ELF-1 (cell line): ENCODE measurements at places on chromosomes 7 and 10.
A peak's percentile ranks its signal among the peaks of the same experiment; 100 is the strongest.

DNA sequence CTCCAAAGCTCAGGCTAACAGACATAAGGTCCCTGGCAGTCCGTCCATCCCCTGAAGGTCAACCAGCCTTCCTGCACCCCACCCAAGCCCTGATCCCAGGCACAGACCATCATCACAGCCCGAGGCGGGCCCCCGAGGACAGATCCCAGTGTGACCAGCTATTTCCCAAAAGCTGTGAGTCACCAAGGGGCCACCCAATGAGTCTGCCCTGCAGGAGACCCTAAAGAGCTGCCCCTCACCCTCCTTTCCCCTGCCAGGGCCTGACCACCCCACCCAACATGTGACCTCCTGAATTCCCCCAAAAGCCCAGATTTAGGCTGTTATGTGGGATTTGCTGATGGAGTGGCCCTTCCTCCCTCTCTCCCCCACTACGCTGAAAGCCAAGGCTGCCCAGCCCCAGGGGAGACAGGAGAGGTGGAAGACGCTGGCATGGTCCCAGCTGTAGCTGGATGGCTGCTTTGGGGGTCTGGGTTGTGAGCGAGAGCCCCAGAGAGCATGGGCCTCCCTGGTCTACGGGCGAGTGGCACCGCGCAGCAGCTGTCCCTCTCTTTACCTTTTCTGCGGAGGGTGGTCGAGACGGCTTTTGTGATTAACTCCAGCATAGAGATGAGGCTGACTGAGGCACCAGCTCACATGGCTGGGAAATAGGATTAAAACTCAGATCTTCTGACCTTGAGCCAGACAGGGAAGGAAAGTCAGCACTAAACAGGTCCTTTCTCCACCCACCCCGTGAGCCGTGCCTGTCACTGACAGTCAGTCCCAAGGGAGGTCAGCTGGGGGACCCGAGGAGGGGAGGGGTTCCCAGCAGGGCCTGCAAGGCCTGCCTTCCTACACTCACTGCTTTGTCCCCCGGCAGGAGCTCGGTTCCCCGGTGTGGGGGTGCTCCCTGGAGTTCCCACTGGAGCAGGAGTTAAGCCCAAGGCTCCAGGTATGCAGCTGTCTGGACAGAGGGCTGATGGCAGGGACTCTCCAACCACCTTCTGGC is 16.7 kb downstream of the ELN start:
- DNase-seq: no peak

- peak; percentile 59 for DNase-seq
Measured at GRCh38 chr10:92590623-92591549, 2.0 kb upstream of the KIF11 start.

GRCh38 chr7:3033581-3033980 is 10.1 kb downstream of the CARD11 start:
- no peak for DNase-seq

DNA sequence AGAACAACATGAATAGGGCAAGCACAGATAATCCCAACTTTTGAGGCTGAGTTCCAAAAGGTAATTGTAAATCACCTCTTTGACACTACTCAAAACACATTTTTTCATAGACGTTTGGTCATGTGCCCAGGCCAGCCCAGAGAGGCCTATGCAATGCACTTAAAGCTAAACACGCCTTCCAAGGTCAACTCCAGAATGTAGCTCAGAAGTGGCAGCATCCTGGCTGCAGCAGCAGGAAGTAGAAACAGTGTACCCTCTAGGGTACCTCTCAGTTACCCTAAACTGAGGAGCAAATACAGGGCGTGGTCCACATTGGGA is 58.7 kb downstream of the OSBPL3 start:
- no peak for DNase-seq

DNA sequence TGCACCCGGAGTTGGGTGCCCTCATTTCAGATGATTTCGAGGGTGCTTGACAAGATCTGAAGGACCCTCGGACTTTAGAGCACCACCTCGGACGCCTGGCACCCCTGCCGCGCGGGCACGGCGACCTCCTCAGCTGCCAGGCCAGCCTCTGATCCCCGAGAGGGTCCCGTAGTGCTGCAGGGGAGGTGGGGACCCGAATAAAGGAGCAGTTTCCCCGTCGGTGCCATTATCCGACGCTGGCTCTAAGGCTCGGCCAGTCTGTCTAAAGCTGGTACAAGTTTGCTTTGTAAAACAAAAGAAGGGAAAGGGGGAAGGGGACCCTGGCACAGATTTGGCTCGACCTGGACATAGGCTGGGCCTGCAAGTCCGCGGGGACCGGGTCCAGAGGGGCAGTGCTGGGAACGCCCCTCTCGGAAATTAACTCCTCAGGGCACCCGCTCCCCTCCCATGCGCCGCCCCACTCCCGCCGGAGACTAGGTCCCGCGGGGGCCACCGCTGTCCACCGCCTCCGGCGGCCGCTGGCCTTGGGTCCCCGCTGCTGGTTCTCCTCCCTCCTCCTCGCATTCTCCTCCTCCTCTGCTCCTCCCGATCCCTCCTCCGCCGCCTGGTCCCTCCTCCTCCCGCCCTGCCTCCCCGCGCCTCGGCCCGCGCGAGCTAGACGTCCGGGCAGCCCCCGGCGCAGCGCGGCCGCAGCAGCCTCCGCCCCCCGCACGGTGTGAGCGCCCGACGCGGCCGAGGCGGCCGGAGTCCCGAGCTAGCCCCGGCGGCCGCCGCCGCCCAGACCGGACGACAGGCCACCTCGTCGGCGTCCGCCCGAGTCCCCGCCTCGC is at the start of gene EGFR:
EGFR (plus strand) TSS at position 657 of the 830 bp plus-strand sequence. CDS start 261 bp downstream, outside the sequence.
- DNase-seq: no peak

- no peak for DNase-seq
Measured at GRCh38 chr10:58608826-58609531, 96.3 kb downstream of the BICC1 start.

- DNase-seq: no peak
Measured at GRCh38 chr10:114095559-114096337, 52.1 kb downstream of the ADRB1 start.

DNA sequence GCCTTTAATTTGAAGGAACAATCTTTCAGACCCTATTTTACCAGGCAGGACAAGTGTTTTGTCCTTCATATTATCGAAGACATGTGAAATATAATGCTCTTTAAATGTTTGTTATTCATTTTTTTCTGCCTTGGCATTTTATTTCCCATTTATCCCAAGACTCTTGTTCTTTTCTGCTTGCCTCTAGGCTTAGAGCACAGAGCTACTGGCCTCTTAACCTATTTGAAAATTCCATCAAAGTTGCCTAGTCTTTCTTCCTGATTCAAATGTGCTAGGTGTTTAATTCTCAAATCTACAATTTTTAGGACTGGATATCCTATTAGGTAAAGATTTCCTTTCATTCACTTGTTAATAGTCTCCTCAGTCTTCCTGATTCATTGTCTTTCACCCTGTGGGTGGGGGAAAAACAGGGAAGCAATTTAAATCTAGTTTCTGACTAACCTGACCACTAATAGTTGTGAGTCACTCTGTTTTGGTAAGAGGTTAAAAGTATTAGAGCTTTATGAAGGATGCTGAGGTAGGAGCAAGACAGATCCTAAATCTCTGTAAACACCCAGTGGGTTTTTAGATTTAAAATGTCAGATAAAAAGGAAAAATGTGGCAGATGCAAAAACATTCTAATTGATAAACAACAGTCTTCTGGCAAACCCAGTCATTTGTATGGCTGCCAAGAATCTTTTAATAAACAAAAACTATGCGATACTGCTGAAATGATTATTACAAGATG is 1.5 kb downstream of the LIPK start:
- DNase-seq: no peak

GRCh38 chr7:50837965-50838364 is 55.3 kb upstream of the GRB10 start:
- DNase-seq: no peak

DNA sequence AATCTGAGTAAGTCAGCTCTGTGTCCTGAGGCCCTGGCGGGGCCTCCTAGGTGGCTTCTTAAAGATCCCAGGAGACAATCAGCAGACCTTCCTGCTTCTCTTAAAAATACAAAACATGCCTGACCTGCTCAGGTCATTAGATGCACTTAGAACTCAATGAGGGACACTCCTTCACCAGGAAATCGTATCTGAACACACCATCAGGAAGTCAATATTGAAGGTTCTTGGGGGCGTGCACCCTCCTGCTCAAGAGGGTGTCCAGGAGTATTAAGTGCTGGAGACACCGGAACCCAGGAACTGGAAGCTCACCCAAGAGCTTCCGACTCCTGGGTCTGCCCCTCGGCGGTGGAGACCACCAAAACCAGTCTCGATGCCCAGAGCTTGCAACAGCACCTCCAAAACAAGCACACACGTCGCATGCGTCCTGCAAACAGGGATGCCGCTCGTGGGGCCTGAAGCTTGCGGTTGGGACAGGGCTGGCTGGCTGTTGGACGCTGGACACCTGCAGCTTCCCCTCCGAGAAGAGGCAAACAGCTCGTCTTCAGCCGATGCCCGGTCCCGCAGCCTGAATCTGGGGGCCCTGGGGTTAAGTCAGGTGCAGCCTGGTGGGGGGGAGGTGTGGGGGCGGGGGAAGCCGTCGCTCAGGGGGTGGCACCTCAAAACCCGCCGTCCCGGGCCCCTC is 803 bp downstream of the RAPGEF5 start:
- DNase-seq: peak; percentile 14

GRCh38 chr7:66221442-66221841 is 16.3 kb downstream of the TPST1 start:
- no peak for DNase-seq

DNA sequence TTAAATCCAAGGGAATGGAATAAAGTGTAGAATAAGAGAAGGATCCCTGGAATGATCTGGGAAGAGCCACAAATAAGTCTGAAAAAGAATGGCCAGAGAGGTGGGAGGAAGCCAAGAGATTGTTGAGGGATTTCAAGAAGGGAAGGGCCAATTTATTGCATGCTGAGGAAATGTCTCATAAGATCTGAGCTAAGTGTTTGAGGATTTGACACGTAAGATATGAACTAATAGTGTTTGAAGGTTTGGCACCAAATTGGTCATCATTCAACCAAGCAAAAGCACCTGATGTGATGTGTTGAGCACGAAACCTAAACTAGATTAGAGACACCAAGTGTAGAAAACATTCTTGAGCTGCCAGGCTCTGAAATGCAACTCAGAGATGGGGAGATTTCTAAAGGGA is 97.9 kb downstream of the TSPAN12 start:
- no peak for DNase-seq

- DNase-seq: no peak
Measured at GRCh38 chr7:110669410-110669809, 421.5 kb upstream of the LRRN3 start.
